ENCODE measurements at places on chromosomes 6 and 20.
A peak's percentile ranks its signal among the peaks of the same experiment; 100 is the strongest.

GRCh38 chr20:420721-421574, 12.8 kb downstream of the RBCK1 start:
- no peak for DNase-seq

- DNase-seq, result peak; percentile 60
Observed at GRCh38 chr6:7615611-7616383, 25.8 kb downstream of the SNRNP48 start.

- DNase-seq, result no peak
Observed at GRCh38 chr6:36269834-36270705, at the start of gene PNPLA1. Gene PNPLA1 (plus strand): TSS chr6:36270060. CDS start chr6:36270460, 400 bp downstream.

- no peak for DNase-seq
Observed at GRCh38 chr6:44730771-44731391, 343.4 kb downstream of the CDC5L start.

DNA sequence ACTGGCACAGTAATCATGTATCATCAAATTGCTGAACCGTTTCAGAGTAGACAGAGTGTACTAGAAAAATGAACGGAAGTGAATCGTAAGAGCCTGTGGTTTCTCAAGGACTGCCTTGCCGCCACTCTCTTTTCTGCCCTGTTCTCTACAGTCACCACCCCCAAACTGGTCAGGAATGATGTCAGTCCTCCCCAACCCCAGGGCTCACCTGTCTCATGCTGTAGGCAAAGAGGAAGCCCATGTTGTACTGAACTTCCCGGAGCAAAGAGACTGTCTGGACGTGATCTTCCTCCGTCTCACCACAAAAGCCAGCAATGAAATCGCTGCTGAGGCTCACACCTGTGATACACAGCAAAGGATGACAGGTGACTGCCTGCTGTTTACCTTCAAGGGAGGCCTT, 31.0 kb downstream of the CDK5RAP1 start:
- DNase-seq, result peak; percentile 89

DNA sequence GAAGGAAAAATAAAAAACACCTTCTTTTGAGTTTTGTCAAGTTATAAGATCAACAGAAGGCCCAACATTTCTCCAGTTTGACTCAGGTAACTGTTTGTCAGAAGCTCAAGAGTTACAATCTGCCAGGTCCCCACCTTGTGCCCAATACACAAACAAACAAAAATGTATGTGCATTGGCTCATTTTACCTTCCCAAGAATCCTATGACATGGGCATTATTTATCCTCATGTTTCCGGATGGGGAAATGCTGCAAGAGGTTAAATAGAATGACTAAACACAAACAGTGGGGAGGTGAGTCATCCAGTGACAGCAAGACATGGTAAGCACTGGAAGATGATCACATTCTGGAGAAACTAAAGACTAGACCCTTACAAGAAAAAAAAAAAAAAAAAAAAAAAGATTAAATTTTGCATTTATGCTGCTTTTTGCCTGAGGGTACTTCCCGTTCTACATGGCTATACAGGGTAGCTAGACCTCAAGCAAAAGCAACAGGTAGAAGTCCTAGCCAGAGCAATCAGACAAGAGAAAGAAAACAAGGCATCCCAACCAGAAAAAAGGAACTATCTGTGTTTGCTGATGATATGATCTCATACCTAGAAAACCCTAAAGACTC, 23.6 kb upstream of the ANKRD60 start:
- DNase-seq, result no peak

- DNase-seq, result no peak
Observed at GRCh38 chr6:3352678-3353077, 93.9 kb downstream of the PSMG4 start.

DNA sequence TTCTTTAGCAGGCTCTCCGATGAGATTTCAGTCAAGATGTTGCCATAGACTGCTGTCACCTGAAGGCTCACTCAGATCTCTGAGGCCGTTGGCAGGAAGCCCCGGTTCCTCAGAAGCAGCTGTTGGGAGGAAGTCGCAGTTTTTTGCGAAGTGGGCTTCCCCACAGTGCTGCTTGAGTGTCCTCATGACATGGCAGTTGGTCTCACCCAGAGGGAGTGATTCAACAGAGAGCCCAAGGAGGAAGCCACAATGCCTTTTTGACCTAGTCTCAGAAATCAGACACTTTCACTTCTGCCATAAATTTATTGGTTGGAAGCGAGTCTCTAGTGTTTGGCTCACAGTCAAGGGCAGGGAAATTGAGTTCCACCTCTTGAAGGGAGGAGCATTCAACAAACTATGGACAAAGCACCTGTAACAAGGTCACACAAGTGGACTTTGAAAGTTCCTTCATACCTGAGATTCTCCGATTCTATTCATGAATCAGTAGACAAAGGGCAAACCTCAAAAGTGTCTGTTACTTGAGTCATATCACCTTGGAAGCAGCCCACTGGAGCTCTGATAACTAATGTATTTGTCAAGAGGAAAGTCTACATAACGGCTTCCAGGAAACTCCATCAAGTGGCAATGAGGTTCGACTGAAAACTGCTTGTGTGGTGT, 208.3 kb downstream of the TASP1 start:
- DNase-seq, result no peak

DNA sequence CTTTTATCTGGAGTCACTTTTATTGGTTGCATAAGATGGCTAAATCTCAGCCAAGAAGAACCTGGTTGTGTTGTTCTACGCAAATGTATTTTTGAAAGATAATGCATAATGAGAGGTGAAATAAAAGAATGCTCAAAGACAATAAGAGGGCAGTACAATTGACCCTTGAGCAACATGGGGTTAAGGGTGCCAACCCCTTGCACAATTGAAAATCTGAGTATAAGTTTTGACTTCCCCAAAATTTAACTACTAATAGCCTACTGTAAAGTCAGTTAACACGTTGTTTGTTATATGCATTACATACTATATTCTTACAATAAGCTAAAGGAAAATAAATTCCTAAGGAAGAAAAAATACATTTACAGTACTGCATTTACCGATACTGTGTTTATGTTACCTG, 5.9 kb downstream of the RNF146 start:
- DNase-seq, result no peak

DNA sequence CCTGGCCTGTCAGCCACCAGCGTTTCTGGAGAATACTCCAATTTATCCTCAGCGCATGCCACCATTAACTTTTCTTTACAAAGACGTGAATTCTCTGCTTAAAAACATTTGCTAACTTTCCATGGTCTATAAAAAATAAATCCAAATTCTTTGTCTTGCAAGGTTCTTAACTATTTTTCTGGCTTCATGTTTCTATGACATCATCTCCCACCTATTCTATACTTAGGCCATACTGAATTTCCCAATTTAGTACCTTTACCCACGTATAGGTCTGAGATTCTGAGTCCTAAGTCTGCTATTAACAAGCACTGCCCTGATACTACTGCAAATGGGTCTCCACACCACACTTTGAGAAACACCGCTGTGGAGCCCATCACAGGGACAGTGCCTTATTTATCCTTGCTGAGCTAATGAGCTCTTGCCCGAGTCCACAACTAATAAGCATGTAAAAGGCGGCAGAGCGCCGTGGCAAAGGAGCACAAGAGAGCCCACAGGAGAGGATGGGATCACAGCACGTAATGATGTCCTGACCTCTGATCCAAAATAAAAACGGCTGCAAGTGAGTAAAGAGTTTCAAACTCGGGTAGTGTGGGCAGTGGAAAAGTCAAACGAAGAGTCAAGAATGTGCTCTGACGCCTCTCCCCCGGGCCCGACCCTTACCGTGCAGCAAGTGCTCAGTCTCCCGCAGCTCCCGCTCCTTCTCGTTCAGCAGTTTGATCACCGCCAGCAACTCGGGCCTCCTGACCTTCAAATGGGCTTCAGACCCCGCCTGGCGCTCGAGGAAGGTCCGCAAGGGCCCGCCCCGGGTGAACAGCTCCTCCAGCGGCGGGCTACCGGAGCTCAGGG, 519 bp downstream of the MTRF1L start:
- no peak for DNase-seq

GRCh38 chr6:166334878-166335277, 7.5 kb downstream of the SFT2D1 start:
- DNase-seq, result no peak

- DNase-seq, result no peak
Observed at GRCh38 chr20:53950031-53950430, 120.4 kb downstream of the BCAS1 start.

DNA sequence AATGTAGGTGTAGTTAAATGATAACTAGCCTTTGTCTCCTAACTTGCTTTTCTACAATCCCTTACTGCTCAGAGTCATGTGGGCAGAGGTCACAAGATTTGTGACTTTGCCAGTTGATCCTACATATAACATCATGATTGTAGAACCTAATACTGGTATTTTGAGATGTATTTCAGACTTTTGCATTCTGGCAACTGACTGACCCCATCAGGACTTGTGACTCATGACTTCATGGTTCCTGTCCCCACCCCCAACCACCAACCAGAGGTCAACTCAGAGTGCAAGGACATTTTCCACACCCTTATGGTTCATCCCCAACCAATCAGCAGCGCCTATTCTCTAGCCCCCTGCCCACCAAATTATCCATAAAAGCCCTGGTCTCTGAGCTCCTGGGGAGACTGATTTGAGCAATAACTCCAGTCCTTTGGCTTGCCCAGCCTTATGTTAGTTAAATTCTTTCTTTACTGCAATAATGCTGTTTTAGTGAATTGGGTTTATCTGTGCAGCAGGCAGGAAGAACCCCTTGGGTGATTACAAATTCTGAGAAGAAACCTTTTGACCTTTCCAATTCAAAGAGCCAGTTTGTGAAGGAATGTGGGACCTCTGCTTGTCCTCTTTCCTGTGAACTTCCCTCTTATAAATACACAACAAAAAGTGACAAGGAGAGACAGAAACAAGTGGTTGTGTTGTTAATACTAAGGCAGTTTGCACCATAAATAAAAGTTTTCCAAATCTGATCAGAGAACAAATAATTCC, 588.7 kb downstream of the UTRN start:
- no peak for DNase-seq

DNA sequence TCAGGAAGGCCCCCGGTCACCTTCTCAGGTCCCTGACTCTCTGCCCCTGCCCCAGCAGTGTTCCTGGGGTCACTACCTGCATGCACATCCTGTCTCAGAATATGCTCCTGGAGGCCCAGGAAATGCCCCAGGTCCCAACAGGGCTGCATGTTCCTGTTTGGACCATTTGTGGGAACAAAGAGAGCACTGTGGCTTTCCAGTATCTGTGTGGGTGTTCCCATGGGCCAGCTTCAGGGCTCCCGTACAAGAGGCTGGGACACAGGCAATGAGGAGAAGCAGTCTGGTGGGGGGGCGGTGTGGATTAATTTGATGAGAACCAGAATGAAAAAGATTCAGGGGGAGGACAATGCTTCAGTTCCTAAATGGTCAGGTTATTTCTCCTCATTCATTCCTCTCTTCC, 61.5 kb upstream of the GGTLC1 start:
- no peak for DNase-seq

DNA sequence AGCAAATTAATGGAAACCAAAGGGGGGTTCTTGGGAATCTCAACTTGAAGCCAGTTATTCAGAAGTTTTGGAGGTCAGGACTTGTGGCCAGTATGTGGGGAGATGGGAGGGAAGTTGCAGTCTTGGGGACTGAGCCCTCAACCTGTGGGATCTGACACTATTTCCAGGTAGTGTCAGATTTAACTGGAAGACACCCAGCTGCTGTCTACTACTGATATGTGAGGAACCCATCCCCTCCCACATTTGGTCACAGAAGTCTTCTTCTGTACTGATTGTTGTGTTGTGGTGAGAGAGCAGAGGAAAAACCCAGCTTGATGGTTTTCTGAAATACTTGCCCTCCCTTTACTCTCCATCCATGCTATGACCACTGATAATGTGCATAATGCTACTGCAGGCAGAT, 134.0 kb downstream of the QRSL1 start:
- DNase-seq, result no peak

DNA sequence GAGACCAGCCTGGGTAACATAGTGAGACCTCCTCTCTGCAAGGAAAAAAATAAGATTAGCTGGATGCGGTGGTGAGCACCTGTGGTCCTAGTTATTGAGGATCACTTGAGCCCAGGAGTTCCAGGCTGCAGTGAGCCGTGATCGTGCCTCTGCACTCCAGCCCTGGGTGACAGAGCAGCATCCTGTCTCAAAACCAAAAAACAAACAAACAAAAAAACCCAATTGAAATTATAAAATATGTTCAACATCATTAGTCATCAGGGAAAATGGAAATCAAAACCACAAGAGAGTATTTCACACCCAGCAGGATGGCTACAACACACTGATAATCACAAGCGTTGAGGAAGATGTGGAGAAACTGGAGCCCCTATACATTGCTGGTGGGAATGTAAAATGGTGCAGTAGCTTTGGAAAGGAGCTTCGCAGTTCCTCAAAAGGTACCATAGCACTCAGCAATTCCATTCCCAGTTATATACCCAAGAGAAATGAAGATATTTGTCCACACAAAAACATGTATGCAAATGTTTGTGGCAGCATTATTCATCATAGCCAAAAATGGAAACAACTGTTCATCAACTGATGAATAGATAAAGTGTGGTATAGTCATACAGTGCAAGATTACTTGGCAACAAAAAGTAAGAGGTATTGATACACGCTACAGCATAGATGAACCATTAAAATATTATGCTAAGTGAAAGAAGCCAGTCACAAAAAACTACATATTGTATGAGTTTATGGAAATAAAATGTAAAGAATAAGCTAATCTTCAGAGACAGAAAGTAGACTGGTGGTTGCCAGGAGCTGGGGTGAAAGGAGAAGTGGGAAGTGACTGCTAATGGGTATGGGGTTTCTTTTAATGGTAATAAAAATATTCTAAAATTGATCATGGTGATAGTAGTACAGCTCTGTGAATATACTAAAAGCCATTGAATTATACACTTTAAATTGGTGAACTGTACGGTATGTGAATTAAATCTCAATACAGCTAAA, 38.7 kb upstream of the RIPOR2 start:
- peak; percentile 56 for DNase-seq

GRCh38 chr20:62841705-62842212, 19.9 kb downstream of the TCFL5 start:
- no peak for DNase-seq

DNA sequence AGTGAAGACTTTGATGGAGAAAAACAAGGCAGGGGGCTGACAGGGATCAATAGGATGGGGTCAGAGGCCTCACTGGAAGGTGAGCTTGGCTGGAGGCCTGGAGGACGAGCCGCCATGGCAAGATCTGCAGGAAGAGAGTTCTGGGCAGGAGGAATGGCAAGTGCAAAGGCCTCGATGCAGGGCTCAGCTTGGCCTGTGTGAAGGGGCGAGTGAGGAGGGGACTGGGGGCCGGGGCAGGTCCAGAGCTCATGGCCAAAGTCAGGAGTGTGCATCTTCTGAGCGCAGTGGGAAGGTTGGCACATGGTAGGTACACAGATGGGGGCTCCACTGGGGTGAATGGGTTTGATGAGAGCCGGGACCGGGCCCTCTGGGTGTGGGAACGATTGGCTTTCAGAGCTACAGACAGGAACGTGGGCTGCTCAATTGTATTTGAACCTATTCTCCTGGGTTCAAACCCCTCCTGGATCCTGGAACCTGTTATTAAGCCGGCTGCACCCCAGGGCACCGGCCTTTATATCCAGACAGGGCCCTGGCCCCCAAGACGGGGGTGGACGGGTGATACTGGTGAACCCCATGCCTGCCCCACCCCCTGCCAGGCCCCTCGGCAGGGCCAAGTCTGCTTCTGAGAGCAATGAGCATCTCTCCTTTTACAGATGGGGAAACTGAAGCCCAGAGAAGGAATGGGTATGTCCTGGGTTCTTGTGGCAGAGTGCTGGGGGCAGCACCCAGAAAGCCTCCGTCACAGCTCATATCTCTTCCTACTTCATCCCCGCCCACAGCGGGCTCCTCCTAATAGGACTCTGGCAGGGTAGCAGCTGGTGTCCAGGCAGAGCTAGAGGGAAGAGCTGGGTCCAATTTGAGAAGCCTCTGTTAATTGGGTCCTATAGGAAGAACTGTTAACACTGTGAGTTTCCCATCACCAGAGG, 106.1 kb downstream of the CEBPB start:
- no peak for DNase-seq

- no peak for DNase-seq
Observed at GRCh38 chr6:166595949-166596348, 9.5 kb upstream of the RAMACL start.

All from CD4-positive, alpha-beta T cell treated with Interleukin-17A for 1 hour (primary cell).